ENCODE measurements at places on chromosomes 6 and 20.
A peak's percentile ranks its signal among the peaks of the same experiment; 100 is the strongest.

GRCh38 chr20:60993433-60994044, 258.5 kb upstream of the CDH4 start:
- DNase-seq, result no peak

GRCh38 chr6:137217801-137218472, 1.2 kb downstream of the IFNGR1 start:
- peak; percentile 56 for DNase-seq

GRCh38 chr20:58543274-58543673, 28.1 kb upstream of the APCDD1L start:
- no peak for DNase-seq

- DNase-seq, result no peak
Observed at GRCh38 chr20:16864069-16864468, 115.9 kb downstream of the OTOR start.

GRCh38 chr6:161444464-161444863, 170.6 kb upstream of the AGPAT4 start:
- DNase-seq, result no peak

Data from NCI-H1105 treated with DMSO at 0.1 percent for 48 hours (cell line).